ENCODE measurements at places on chromosomes 5 and 9. TPM values are rescaled to one million over a fixed set of nuclear protein-coding genes. Genes with fewer than 3 reads are reported as not detected.

The CDH6 gene
- 0.66 TPM for total RNA-seq

GRCh38 chr5:164433106-164433870 is 927.9 kb downstream of the MAT2B start:
- no peak for DNase-seq

The SET gene
- total RNA-seq: 654 TPM

The NPR3 gene
- total RNA-seq: 4.9 TPM

- no peak for DNase-seq
Measured at GRCh38 chr5:157817928-157818327, 41.0 kb downstream of the CLINT1 start.

- DNase-seq: no peak
Measured at GRCh38 chr5:160369990-160370712, at the start of gene C1QTNF2. Gene C1QTNF2, minus strand, starts transcription at chr5:160370626. Its CDS starts 15,615 bp downstream, at chr5:160355011.

GRCh38 chr5:80540691-80541090 is 29.4 kb downstream of the ANKRD34B start:
- no peak for DNase-seq

The TAF11L14 gene
- total RNA-seq: not detected

The ADAMTS2 gene
- total RNA-seq: 1.4 TPM

The CD274 gene
- total RNA-seq: 21.7 TPM

The ENC1 gene
- total RNA-seq: 5.9 TPM

DNA sequence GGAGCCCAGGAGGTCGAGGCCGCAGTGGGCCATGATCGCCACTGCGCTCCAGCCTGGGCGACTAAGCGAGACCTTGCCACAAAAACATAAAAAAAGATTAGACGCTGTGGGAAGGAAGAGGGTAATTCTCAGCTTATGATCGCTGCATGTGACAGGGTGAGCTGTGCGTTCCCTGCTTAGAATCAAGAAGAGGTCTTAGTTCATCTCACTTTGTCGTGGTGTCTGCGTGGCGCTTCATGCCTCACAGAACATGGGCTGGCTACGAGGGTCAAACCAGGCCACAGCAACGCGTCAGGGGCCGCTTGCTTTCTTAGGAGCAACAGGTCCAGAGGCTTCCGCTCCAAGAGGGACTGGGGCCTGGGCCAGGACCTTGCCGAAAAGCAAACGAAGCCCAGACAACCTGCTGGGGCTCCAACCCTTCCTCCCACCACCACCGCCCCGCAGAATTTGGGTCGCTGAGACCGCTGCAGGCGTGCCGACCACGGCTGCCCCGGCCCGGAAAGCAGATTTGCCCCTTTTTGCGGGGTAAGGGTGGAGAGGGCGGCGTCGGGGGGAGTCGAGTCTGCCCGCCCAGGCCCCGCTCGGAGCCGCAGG is 10.0 kb upstream of the GRIN1 start:
- DNase-seq: no peak

DNA sequence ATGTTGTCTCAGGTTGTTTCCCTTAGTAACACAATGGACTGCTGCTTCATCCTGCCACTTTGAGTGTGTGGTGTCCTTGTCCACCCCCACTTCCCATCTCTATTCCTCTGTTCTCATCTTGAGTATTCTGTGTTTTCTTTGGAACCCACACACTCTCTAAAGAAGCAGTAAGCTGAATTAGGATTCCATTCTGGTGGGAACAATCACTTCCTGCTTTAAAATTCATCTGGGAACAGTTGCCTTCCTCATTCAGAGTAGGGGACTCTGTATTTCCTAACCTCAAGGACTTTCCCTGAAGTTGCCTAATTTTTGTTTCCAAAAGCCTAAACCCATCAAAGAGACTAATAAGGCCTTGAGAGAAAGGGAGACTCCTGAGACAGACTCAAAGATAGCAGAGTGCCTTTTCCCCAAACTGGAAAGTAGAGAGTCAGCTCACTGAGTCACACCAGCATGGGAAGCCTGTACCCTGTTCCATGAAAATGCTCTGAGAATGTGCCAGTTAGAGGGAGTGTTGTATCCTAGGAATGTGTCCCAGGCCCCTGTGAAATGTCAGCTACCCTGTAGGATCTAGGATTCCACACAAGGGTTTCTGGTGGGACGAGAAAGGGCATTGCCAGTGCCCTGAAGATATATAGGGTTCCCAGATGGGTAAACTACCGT is 63.6 kb downstream of the CCDC192 start:
- DNase-seq: no peak

The ARID3C gene
- 0.09 TPM for total RNA-seq

GRCh38 chr5:163807781-163808180 is 302.4 kb downstream of the MAT2B start:
- no peak for DNase-seq

DNA sequence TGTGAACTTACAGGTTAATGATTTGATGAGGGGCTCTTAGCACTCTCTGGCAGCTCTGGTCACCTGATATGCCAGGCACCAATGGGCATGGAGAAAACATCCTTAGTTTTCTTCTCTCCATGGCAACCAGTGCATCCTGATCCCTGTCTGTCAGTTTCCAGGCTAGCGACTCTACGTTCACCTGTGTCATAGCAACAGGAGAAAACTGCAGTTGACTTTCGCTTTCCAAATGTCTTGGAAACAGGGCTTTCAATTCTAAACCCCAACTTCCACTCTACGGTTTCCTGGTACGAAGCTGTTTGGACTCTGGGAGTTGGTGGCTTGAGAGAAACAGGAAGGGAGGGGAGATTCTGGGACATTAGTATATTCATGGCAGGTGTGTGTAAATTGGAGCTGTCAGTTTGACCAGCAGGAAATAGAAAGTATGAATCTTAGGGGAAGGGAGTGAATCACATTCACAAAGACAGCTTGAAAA is 74.4 kb downstream of the SLC28A3 start:
- DNase-seq: peak; percentile 29

DNA sequence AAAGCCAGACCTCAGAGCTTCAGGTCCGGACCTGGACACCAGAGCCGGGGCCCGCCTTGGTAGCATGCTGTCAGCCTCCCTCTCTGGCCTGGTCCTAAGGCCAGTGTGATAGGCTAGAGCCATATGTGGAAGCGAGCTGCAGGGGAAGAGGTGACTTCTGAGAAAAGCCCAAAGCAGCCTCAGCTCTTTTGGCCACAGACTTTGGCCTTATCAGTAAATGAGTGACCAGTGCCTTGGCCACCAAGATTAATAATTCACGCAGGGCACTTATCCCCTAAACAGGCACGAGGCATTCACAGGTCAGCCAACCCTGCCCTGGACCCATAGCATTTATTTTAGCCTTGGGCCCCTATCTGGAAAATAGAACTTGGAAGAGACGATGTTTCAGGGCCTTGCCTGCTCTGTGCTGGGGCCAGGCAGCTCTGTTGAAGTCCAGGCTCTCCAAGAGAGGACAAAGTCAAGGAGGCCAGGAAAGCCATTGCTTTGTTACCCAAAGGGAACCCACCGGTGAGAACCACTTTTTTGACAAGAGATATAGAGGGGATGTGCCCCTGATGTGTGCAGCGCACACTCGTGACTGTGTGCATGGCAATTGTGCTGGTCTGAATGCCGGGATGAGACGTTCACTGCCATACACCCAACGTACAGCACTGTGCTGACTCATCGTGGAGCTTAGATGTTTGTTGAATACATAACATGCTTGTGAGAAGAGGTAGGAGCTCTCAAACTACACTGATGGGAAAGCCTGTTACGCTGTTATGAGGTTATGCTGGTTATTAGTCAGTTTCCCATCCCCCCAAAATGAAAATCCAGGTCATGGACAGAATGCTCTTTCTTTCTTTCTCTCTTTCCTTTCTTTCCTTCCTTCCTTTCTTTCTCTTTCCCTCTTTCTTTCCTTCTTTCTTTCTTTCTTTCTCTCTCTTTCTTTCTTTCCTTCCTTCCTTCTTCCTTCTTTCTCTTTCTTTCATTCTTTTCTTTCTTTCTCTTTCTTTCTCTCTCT is 5.0 kb upstream of the SLC34A1 start:
- no peak for DNase-seq

GRCh38 chr5:91235271-91235694 is 147.8 kb downstream of the ARRDC3 start:
- no peak for DNase-seq

DNA sequence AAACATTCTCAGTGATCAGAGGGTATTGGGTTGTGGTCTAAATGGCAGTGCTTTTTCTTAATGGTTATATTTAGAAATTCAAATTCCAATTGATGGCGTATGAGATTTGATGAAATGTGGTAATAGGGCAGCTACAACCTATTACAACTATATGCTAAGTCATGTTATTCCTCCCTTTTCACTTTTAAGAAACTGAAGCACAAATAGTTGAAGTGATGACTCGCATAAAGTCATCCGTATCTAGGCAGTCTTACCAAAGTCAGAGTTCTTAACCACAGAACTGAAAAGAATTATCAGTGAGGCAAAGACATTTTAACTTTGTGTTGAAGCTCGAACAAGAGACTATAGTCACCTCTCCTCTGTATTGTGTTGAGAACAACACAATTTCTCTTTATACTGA is 28.2 kb downstream of the C9orf152 start:
- DNase-seq: no peak

DNA sequence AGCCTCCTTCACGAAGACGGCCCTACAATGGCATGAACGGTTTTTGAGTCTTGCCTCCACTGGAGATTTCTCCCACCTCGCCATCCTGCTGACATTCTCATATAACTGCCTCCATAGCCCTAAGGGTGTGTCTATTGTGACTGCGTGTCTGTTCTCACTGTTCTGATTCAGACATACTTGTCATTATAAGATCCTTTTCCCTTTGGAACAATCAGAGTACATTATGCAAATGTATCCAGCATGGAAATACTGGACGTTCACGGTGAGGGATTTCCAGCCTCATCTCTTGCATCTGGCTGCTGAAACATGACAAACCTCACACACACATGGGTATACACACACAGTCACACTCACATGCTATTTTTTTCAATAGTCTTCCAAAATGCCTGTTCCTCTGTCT is 402.1 kb downstream of the DIRAS2 start:
- DNase-seq: no peak

GRCh38 chr9:78778861-78779374 is 482.0 kb downstream of the PSAT1 start:
- no peak for DNase-seq

- no peak for DNase-seq
Measured at GRCh38 chr9:122263699-122264349, 816 bp downstream of the RBM18 start.

- DNase-seq: no peak
Measured at GRCh38 chr5:82734347-82734746, 342.8 kb downstream of the TMEM167A start.

The WASHC1 gene
- 14.0 TPM for total RNA-seq

DNA sequence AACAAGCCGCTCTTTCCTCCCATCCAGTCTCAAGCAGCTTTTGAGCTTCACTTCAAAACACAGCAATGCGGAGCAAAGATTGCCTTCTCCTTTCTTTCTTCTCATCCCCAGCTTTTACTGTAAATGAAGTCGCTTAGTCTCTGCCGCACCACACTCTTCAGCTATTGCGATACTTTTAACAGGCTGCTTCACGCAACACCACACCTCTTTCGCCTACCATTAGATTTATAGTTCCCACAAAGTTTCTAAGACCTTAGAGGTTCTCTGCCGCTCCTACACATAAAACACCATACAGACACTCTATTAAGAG is 711 bp downstream of the PGGT1B start:
- no peak for DNase-seq

GRCh38 chr5:113433071-113433470 is 1.7 kb downstream of the TSSK1B start:
- DNase-seq: no peak

- DNase-seq: no peak
Measured at GRCh38 chr9:113479174-113479621, 15.7 kb downstream of the RGS3 start.

DNA sequence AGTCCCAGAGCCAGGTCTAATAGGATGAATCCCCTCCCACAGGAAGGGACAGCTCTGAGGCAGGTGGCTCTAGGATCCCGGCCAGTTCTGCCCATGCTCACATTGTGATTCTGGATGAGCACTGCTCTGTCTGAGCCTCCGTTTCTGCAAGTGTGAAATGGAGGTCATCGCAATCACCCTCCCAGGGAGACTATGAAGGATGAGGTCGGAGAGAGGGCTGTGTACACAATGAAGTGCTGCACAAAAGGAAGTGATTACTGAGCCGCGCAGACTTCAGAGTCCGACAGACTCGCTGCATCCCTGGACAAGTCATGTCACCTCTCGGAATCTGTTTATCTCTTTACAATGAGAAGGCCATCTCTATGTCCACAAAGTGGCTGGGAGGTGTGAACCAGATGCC is 21.7 kb downstream of the LHX6 start:
- DNase-seq: no peak

GRCh38 chr5:3311433-3311832 is 284.2 kb upstream of the IRX1 start:
- no peak for DNase-seq

GRCh38 chr9:88291856-88292255 is 96.4 kb upstream of the SPIN1 start:
- no peak for DNase-seq

DNA sequence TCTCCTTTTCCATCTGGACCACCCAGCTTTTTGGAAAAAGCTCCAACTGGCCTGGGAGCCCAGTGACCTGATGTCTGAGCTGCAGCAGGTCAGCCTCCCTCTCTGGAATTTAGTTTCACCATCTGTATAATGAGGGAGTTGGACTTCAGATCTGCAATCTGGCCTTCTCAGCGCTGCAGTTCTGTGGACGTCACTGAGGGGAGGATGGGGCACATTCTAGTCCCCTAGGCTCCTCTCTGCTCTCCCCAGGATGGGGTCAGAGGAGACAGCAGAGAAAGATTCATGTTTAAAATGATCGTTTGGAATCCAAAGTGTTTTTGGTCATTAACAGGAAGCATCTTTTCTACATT is 10.2 kb downstream of the OR13J1 start:
- no peak for DNase-seq

DNA sequence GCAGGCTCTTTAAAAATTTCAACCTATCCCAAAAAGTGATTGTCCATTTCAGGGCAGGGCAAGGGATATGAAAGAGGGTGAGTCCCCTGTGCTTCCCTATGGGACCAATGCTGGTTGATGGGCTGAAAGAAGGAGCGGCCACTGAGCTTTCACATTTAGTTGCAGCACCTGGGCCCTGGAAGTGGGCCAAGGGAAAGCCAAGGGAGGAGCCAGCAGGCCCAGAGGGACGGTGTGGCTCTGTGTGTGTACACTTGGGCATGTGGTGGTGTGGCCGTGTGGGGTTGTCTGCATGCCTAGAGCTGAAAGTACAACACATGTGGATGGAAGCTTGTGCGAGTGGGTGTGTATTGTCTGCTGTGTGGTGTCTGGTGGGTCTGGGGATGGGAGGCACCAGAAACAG is 14.0 kb upstream of the PSMD5 start:
- DNase-seq: no peak

GRCh38 chr5:35159370-35159742 is 70.9 kb downstream of the PRLR start:
- DNase-seq: no peak

The ZNF169 gene
- 3.1 TPM for total RNA-seq

DNA sequence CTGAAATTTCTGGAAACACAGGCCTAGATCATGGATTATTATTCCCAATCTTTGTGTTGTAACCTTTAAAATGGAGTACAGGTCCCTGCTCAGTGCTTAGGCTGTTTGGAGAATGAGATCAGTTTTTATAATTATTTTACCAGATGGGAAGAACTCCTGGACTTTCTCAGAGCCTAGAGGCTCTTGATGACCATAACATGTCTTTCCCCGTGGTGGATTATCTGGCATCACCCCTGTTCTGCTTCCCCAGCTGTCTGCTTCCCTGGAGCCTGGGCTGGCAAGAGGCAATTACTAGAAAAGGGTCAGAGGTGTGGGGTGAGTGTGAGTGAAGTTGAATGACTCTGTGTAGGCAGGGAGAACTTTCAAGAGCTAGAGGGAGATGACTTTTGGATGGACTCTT is 143.0 kb downstream of the CARTPT start:
- no peak for DNase-seq

Data from thymus (tissue), 14 donors.